ENCODE measurements at places on chromosomes 2 and 18. TPM values are rescaled to one million over a fixed set of nuclear protein-coding genes. Genes with fewer than 3 reads are reported as not detected.

Gene GKN2
- total RNA-seq, result not detected

Gene NXPH2
- 0.13 TPM for total RNA-seq

Gene LCT
- total RNA-seq, result 0.08 TPM

Gene SLC16A14
- 1.2 TPM for total RNA-seq

Gene CHST10
- 19.7 TPM for total RNA-seq

Gene MATN3
- total RNA-seq, result 3.8 TPM

Gene MAL
- total RNA-seq, result not detected
